ENCODE measurements at places on chromosomes 2 and 18.

- DNase-seq: peak; percentile 43
Measured at GRCh38 chr2:96131152-96131812, 7.0 kb downstream of the ASTL start.

DNA sequence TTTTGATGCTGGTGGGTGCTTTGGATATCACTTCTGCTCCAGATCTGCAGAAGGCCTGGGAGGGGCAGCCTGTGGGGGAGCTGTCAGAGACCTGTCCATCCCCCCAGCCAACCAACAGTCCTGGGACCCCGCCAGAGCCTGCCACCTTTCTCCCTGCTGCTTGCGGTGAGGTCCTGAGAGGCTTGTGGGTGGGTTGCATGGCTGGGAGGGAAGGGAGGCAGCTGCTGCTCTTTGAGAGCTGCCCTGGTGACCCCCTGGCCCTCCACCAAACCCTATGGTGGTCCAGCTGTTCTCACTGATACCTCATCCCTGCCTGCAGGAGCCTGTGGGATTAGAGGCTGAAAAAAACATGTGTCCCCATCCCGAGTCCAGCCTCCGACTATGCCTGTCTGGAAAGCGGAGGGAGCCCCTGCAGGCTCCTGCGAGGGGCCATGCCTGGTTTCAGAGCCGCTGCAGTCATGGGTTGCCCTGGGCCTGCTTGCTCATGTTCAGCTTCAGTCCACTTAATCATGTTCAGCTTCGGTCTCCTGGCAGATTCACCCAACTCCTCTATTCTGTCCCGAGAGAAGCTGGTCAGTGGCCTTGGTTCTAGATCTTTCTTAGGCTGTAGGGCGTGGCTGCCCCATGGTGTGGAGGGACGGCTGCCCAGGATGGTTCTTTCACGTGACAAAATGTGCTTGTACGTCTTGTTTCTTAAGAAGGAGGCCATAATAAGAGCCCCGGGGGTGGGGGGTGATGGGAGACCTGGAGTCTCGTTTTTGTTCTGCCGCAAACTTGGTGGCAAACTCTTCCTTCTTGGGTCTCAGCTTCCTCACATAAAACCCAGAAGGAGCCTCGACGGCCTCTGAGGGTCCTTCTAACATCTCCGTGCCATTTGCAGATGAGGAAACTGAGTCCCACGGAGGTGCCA lies 98.5 kb downstream of the CTIF start:
- no peak for DNase-seq

GRCh38 chr2:17646081-17646554 lies 105.6 kb downstream of the VSNL1 start:
- DNase-seq: peak; percentile 50

DNA sequence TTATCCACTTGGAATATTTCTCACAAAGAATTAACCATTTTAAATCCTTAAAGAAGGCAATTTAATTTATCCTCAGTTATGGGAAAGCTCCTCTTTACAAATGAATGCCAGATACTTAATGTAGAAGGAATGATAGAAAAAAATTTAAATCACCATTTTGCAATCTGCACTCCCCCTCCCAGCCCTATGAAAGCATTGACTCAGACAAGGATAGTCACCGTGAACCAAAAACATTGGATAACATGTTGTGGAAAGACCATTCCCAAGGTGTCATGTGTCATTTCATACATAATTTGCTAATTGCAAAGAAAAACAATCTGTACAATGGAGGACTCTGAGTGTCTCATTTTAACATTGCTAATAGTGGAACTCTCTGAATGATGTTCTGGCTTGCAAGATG lies 421.0 kb downstream of the TXNL1 start:
- DNase-seq: no peak

DNA sequence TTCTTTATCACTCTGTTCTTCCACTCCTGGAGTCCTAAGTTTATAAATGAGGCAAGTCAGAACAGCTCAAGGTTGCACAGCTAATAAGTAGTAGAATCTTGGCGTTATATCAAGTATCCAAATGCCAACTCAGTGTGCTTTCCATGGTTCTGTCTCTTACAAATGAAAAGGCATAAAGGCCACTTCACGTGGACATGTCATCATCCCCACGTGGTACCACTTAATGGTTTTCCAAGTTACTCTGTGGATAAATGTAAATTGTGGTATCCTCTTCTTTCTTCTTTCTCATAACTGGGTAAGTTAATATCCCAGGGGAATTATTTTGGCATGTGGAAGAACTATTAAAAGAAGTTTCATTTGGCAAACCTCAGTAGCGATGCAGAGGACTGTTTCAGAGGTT lies 131.5 kb upstream of the L3MBTL4 start:
- no peak for DNase-seq

GRCh38 chr2:214378455-214379103 lies 32.3 kb upstream of the VWC2L start:
- DNase-seq: no peak

GRCh38 chr2:80351231-80351630 lies 46.7 kb upstream of the LRRTM1 start:
- DNase-seq: no peak

- DNase-seq: no peak
Measured at GRCh38 chr2:133937669-133938068, 316.2 kb upstream of the MGAT5 start.

GRCh38 chr18:54852780-54853675 lies 24.8 kb downstream of the RAB27B start:
- DNase-seq: no peak

GRCh38 chr2:19435815-19436214 lies 77.4 kb upstream of the OSR1 start:
- DNase-seq: no peak

DNA sequence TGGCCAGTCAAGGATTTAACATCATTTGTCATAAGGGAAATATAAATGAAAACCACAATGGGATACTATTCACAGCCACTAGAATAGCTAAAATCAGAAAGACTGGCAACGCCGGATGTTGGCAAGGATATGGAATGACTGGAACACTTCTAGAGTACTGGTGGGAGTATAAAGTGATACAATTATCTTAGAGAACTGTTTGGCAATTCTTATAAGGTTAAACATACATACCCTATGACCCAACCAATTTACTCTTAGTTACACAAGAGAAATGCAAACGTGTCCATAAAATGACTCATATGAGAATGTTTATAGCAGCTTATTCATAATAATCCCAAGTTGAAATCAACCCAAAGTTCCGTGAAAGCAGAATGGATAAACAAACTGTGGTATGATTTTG lies 35.1 kb downstream of the MAPK4 start:
- DNase-seq: no peak

DNA sequence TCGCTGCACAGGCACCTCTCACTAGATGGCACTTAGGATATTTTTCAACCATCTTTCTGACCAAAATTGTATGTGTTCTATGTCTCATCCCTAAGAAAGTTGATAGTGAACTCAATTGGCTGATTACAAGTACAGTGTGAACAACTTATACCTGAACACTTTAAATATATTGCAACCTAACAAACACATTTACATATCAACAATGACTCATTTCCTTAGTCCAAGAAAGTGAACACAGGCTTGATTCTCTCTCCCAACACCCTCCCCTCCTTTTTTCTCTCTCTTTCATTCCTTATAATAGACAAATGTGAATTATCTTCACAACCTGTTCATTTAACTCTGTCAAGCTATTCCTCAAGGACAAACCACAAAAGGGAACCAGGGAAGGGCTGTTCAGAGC lies 192.0 kb downstream of the SLC8A1 start:
- no peak for DNase-seq

DNA sequence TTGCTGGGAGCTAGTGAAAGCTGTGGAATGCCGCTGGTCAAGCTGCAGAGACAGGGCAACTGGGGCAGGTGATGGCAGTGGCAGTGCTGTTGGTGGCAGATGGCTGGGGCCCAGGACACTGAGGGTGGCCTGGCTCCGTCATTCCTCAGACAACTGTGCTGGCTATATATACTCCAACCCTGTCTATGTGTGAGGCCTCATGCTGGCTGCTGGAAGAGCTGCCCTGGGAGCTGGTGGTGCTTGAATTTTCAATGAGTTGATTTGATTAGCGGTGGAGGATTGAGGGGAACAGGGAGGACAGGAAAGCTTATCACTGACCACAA lies 66.5 kb upstream of the TMEM200C start:
- no peak for DNase-seq

DNA sequence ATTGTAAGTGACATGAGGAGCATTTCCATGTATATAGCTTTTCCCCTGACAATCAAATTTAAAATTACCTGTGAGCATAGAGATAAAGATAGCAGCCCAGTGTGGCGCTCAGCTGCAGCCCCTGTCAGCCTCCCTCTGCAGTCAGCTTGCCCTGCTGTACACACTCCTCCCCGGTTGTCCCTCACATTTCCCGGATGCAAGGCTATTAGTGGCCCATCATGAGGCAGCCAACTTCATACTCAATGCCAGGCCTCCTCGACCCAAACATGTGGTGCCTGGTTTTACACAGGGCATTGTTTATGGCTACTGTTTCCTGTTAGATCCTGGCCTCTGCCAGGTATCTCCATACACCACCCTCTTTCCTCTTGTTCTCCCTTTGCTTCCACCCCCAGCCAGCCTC lies 116.1 kb upstream of the SH3BP4 start:
- no peak for DNase-seq

GRCh38 chr2:141498561-141498960 lies 632.3 kb downstream of the LRP1B start:
- DNase-seq: no peak

DNA sequence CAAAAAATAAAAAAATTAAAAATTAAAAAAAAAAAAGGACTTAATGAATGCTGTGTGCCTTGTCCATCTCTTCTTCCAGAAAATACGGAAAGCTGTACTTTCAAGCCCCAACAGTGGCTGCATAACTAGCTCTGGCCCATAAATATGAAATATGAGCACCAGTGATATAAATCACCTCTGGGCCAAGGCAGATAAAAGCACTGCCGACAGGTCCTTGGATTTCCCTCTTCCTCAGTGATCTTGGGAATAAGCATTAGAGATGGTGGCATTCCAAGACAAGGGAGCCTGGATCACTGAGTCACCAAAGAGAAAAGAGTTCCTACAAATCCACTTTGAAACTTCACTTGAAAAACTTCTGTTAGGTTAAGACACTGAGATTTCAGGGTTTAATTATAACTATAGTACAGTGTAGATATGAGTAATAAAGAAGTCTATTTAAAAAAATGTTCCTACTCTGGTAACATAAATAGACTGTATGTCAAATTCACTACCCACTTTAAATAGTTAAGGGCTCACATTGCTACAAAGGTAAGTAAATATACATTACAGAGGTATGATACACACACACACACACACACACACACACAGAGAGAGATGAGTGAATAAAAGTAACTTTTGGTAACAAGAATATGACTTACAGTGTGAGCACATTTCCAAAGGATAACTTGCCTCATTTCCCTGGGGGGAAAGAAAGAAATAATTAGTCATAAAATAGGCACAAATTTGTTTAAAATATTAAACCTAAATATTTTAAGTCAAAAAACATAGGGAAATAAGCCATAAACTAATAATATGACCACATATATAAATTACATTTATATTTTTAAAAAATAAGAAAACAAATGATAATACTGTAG lies 35.6 kb downstream of the PPP3R1 start:
- no peak for DNase-seq

GRCh38 chr2:39604866-39605265 lies 60.9 kb upstream of the TMEM178A start:
- no peak for DNase-seq

DNA sequence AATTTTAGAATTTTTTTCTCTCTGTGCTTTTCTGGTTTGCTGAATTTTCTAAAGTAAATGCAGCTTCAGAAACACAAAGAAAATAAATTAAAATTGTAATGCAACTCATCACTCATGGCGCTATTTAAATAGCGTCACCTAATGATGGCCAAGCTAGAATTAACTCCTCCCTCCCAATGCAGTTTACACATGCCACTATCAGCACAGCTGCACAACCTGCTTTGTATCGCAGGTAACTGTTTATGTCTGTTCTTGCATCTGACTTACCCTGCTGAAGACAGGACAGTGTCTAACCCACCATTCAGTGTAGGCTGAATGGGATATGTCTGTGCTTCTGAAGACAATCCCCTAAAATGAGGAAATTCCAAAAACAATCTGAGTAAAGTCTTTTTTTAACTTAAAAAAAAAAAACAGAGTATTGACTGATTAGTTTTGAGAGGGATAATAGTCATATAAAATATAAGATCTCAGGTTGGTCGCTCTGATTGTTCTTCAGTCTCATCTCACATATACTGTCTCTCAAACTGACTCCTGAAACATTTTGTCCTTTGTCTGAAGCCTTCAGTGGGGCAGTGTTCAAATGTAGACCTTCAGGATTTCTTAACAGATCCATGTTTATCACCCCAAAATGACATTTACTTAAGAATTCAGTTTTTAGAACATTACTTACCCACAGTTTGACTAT lies 271.4 kb downstream of the ZEB2 start:
- no peak for DNase-seq

- no peak for DNase-seq
Measured at GRCh38 chr2:129754421-129754820, 225.0 kb upstream of the RAB6C start.

- DNase-seq: no peak
Measured at GRCh38 chr2:35168351-35168750, 1187.2 kb upstream of the CRIM1 start.

- DNase-seq: no peak
Measured at GRCh38 chr2:40370007-40370395, 81.9 kb downstream of the SLC8A1 start.

DNA sequence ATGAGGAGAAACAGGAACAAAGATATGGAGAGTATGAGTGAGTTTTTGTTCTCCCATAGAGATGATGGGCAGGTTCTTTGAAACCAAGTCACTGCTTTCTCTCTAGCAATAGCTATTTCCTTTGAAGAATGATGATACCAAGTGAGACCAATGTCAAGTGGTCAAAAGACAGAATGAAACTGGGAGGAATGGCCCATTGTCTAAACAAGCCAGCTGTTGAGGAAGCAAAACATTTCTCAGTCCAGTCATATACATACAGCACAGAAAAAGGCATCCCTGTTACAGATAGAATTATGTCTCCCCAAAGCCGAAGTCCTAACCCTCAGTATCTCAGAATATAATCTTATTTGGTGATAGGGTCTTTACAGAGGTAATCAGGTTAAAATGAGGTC lies 66.1 kb upstream of the EPC2 start:
- DNase-seq: no peak

- DNase-seq: peak; percentile 42
Measured at GRCh38 chr2:1769703-1770422, 25.5 kb upstream of the PXDN start.
